ENCODE measurements at places on chromosomes 16 and 17.

- H3K27ac ChIP-seq, result no peak overlapping the region
- H3K27me3 ChIP-seq, result no peaks in the 10 kb centered on the region
- H3K4me1 ChIP-seq, result no peaks in the 10 kb centered on the region
These were observed 50.6 kb downstream of the MED13 start for GRCh38 chr17:62014526-62014925.

- H3K36me3 ChIP-seq, result peaks cover 9% of the 10 kb centered on the region
- peak within 1 kb of the TSS; percentile 39 for H3K4me3 ChIP-seq
- DNase-seq, result peak; percentile 57
- H3K27ac ChIP-seq, result peak within 1 kb of the TSS; percentile 29
- peaks cover 19% of the 10 kb centered on the region for H3K4me1 ChIP-seq
These were observed at the start of gene LASP1NB for GRCh38 chr17:38925263-38925995. Gene LASP1NB, plus strand, starts transcription at chr17:38925614.

DNA sequence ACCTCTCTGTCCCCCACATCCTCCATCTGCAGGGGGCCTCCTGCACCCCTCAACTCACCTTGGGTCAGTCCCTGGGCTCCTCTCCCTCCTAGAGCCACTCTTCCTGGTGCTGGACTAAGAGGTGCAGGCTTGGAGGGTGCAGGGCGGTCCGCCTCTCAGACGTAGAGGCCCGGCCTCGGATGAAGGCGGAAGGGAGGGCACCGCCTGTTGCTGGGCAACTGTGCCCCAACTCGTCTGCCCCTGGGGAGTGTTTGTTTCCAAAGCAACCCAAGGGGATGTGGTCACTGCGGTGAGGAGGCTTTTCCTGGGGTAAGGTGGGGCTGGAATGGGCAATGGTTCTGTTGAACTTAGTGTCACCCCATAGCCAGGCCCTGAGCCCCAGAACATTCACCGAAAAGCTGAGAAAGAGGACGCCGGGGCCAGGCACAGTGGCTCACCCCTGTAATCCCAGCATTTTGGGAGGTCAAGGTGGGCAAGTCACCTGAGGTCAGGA is at the start of gene C16orf54:
Gene C16orf54, minus strand, starts transcription at position 138 of the 493 bp plus-strand sequence. CDS start 1,039 bp downstream, outside the sequence.
- peaks cover 44% of the 10 kb centered on the region for H3K4me1 ChIP-seq
- peak within 1 kb of the TSS; percentile 80 for H3K4me3 ChIP-seq
- no peaks in the 10 kb centered on the region for H3K27me3 ChIP-seq
- H3K36me3 ChIP-seq, result peaks cover 12% of the 10 kb centered on the region
- peak; percentile 95 for DNase-seq

DNA sequence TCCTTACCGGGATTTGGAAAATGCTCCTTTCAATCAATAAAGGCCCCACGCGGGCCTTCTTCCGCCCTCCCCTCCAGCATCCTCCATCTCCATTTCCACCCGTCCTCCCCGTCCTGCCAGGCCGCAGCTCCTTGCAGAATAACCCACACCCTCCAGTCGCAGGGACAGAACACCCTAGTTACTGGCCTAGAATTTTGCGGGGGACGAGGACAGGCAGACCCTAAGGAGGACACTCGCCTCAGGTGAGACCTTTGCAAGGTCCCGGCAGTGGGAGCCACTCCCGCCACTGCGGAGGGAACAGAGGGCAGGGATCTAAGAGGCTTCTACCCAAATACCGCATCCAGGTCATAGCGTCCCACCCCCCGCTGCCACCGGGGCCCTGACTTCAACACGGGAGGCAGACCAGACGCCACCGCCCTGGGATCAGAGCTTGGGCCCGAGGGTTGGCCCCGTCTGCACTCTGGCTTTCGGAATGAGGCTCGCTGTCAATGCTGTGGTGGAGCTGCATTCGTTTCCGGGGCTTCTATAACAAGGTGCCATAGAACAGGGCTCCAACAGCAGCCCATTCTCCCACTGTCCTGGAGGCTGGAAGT is 26.8 kb downstream of the SLC25A10 start:
- H3K4me3 ChIP-seq, result no peak overlapping the region
- no peak overlapping the region for H3K27ac ChIP-seq
- DNase-seq, result no peak
- no peaks in the 10 kb centered on the region for H3K36me3 ChIP-seq

DNA sequence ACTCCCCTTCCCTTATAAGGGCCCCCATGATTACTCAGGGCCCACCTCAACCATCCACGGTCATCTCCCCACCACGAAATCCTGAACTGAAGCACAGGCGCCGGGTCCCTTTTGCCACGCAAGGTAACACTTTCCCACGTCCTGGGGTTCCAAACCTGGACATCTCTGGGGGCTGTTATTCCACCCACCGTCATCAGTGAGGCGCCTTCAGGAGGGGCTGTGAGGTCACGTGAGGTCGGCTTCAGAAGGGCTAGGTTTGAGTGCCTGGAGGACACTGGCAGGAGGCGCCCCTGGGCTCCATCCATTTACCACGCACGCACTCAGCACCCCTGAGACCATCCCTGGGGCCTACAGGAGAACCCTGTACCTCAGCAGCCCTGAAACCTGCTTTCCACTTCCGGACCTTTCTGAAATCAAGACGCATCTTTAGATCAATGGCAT is 4.1 kb downstream of the CD2BP2 start:
- no peak for DNase-seq
- H3K4me3 ChIP-seq, result no peak overlapping the region
- peaks cover 38% of the 10 kb centered on the region for H3K36me3 ChIP-seq
- H3K27ac ChIP-seq, result peak overlapping the region; percentile 33
- no peaks in the 10 kb centered on the region for H3K27me3 ChIP-seq
- H3K4me1 ChIP-seq, result peaks cover 61% of the 10 kb centered on the region

Data from T-cell (primary cell).